Myocyte (in vitro differentiated cells): ENCODE measurements at places on chromosomes 6 and 20.

- DNase-seq, result peak; percentile 98
Measured at GRCh38 chr20:50415516-50416268, 94.5 kb upstream of the PTPN1 start.

DNA sequence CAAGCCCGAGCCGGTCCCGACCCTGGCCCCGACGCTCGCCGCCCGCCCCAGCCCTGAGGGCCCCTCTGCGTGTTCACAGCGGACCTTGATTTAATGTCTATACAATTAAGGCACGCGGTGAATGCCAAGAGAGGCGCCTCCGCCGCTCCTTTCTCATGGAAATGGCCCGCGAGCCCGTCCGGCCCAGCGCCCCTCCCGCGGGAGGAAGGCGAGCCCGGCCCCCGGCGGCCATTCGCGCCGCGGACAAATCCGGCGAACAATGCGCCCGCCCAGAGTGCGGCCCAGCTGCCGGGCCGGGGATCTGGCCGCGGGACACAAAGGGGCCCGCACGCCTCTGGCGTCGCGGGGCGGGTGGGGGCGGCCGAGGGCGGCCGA is 37.5 kb downstream of the YTHDF1 start:
- DNase-seq, result no peak

- DNase-seq, result peak; percentile 81
Measured at GRCh38 chr6:47047479-47048407, 5.6 kb upstream of the ADGRF1 start.

- DNase-seq, result peak; percentile 6
Measured at GRCh38 chr6:40907198-40907701, 131.8 kb downstream of the UNC5CL start.

- DNase-seq, result peak; percentile 72
Measured at GRCh38 chr6:47780510-47781356, 1.1 kb upstream of the OPN5 start.

GRCh38 chr6:156840136-156840535 is 63.0 kb downstream of the ARID1B start:
- no peak for DNase-seq

DNA sequence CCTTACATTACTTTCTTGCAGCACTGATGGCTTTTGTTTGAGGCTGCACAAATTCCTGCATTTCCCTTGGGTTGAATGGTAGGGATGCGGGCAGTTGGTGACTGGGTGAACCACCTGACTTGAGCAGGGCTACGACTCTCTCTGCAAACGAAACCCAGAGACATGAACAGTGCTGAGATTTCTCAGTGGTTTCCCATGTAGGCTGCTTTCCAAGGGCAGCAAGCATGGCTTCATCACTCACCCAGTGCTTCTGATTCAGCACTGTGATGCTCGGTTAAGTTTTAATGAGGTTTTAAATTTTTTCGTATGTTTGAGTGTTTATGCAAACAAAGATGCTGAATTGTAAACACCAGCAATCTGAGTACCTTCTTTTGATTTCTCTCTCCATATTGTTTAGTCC is 127.2 kb downstream of the MTHFD1L start:
- DNase-seq, result no peak

GRCh38 chr20:51510936-51511605 is 31.4 kb downstream of the NFATC2 start:
- DNase-seq, result no peak

DNA sequence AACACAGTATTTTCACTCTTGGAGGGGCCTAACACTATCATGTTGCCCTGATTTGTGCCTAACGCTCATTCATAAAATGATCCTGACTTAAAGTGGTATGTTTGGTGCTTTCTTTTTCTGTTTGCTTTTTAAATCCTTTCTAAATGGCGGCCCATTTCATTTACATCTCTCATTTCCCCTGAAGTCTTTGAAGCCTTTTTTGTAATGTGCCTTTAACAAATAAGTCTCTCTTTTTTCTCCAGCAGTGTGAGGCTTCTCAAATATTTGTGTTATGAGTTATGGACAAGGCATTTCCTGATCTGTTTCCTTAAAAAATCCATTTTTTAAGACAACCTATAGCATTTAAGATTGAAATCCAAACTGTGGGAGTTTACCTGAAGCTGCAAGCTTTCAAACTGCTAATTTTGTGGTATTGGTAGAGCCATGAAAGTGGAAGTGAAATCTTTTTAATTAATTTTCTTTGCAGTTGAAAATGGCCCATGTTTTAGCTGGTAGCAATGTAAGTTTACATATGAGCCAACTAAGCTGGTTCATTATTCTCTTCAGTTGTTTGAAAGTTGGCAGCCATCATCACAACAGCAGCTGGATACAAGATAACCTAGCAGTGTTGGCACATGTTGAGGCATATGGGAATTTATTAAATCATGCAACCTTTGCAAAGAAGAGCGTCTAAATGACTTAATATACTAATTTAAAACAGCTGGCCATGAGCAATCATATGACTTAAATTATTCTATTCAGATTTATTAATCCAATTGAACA is 469.7 kb downstream of the CDKAL1 start:
- peak; percentile 29 for DNase-seq

- DNase-seq, result peak; percentile 98
Measured at GRCh38 chr6:84764332-84765049, at the start of gene TBX18. Gene TBX18, minus strand, starts transcription at chr6:84764598. Its CDS starts 417 bp downstream, at chr6:84764181.

DNA sequence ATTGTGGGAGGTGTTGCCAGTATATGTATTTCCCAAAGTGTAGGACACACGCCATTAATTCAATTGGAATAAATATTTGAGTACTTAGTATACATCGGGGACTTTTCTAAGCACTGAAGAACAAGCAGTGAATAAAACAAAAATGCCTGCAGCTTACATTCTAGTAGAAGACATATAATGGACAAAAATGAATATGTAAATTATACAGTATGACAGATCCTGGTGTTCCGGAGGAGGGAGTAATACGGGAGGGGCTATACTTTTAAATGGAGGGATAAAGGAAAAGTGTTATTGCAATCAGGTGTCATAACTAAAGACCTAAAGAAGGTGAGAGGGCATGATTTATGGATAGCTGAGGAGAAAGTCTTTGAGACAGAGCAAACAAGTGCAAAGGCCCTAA is 15.1 kb downstream of the UBE2V1 start:
- no peak for DNase-seq

- no peak for DNase-seq
Measured at GRCh38 chr20:35297155-35297554, 4.9 kb upstream of the FAM83C start.

DNA sequence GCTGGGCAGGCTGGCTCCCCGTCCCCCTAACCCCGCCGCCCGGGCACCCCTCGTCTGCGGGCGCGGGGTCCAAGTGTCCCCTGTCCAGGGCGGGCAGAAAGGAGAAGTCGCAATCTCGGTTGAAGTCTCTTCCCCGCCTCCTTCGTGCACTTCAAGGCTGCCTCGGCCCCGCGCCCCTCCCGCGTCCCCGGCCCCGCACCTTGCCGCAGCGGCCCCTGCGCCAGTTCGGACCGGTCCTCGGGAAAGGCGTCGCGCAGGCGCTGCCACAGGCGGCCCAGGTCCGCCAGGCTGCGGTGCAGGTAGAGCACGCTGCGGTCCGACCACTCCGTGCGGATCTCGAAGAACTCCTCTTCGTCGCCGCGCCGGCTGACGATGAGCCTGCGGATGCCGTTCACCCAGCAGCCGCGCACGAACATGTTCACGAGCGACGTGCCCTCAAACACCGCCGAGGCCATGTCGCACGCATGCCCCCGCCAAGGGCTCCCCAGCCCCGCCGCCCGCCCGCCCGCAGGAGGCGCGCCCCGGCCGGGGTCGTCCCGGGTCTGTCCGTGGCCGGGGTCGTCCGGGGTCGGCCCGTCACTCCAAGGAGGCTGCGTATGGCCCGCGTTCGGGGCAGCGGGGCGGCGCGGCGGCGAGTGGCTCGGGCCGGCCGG is at the start of gene PXDC1:
Gene PXDC1 (minus strand): TSS at position 637 of the 653 bp plus-strand sequence. CDS start 182 bp downstream, at position 455.
- DNase-seq, result no peak

DNA sequence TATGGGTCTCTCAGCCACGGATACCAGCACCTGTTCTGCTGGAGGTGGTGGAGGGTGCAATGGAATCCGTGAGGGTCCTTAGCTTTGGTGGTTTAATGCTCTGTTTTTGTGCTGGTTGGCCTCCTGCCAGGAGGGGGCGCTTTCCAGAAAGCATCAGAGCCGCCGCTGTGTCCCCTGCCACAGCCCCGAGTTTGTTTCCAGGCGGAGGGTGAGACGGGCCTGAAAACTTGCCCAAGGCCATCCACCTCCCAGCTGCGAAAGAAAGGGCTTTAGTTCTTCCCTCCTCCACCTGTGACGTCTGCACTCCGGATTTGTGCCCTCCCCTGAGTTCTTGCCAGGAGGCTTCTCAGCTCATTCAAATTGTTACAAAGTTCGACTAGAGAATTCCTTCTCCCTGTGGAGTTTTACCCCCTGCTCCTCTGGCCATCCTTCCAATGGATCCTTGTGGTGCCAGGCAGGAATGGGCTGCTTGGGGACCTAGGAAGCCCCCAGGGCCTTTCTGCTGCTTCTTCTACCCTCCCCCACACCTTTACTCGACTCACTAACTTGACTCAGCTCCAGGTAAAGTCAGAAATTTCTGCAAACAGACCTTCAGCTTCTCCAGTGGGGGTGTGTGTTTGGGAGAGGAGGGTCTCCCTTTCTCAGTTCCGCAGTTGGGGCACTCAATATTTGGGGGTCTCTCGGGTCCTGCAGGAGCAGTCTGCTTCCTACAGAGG is 873.7 kb downstream of the KIF16B start:
- DNase-seq, result no peak

DNA sequence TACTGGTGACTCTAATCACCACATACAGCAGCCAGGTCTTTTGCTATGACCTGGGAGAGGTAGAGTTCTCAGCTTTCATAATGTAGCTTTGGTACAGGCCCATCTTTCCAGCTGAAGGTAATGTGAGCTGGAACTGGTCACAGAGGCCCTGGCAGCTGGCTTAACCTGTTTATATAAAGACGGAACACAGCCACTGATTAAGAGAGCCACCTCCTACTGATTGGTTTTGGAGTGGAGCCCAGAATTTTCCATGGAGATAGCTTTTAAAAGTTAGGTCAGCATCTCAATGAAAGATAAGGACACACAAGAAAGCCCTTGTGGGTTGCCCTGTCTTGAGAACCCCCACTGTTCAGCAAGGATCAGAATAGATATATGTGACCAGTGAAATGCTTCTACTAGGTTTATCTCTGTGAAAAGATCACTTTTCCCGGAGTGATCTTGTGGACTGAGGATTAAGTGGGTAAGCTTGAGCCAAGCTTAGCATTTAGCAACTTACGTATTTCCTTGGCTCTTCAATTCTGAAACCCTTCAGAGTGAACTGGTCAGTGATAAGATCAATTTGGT is 213.7 kb upstream of the CITED2 start:
- peak; percentile 64 for DNase-seq

GRCh38 chr6:162074641-162075275 is 652.8 kb downstream of the PRKN start:
- no peak for DNase-seq

- no peak for DNase-seq
Measured at GRCh38 chr20:20897145-20897544, 184.7 kb upstream of the RALGAPA2 start.

- no peak for DNase-seq
Measured at GRCh38 chr6:111739257-111739696, 133.6 kb upstream of the TRAF3IP2 start.

DNA sequence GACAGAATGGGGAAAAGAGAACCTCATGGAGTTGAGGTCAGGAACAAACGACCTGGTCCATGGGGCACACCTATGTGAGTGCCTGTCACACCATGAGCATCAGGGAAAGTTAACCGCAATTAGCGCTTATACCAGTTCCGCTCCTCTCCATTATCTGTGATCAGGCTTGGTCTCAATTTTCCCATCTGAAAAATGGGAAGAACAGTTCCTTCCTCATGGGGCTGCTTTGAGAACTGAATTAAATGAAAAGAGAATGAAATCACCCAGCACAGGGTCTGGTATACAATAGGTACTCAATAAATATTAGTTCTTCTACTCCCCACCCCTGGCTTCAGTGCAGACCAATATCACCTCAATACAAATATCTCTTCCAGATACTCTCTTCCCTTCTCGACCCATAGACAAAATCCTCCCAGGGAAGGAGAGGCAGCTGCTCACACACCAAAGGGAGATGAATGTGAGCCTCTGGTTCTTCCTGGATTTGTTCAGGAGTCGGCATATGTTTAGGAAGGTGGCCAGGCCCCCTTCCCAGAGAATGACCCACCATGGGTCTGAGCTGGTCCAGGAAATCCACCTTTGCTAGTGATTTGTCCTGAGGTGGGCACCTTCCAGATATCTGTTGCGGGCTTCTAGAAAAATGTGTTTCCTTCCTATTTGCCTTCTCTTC is 2.4 kb upstream of the PTGIS start:
- no peak for DNase-seq

DNA sequence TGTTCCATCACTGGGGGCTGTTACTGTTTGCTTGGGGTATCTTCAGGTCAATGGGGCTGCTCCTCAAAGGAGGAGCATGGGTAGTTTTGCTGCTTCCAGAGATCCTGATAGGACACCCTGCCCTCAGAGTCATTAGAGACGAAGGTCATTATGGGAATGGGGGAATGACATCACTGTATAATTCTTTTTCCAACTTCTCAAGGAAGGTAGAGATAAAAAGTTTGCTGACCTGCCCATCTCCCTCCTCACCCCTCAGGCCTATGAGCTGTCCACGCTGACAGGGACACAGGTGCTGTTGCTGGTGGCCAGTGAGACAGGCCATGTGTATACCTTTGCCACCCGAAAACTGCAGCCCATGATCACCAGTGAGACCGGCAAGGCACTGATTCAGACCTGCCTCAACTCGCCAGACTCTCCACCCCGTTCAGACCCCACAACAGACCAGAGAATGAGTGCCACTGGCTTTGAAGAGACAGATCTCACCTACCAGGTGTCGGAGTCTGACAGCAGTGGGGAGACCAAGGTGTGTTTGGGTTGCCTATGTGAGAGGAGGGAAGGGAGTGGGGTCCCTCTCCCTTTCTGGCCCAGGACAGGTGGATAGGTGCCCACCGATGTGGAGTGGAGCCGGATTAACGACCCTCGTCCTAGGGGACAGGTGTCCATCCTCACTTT is 2.7 kb downstream of the SRF start:
- DNase-seq, result peak; percentile 61

GRCh38 chr6:11650025-11650696 is 112.6 kb downstream of the TMEM170B start:
- DNase-seq, result peak; percentile 26

DNA sequence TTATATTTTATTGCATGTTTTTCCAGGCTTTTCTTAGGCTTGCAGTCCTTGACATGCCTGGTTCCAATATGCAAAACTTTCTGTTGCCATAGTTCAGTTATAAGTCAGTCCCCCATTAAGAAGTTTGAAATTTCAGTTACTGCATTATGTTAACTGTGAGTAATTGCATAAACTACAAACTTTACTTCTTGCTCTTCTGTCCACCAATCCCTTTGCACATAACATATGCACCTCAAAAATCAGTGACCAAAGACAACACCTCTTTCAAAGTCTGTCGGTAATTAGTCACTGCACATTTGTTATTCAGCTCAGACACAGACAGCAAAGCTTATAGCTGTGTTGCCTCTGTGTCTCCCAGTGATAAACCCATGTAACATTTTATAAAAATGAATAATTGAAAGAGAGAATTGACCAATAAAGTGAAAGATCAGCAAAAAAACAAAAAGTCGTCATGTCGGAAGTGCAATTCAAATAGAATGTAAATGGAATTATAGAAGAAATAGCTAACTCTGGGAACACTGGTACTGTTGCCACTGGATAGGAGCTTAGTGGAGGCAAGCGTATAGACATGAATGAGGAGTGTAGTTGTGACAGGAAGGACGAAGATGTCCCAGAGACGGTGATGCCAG is 50.3 kb upstream of the BTBD3 start:
- no peak for DNase-seq
